Fibroblast of skin of left quadriceps (primary cell): ENCODE measurements at places on chromosomes 1 and 21.

DNA sequence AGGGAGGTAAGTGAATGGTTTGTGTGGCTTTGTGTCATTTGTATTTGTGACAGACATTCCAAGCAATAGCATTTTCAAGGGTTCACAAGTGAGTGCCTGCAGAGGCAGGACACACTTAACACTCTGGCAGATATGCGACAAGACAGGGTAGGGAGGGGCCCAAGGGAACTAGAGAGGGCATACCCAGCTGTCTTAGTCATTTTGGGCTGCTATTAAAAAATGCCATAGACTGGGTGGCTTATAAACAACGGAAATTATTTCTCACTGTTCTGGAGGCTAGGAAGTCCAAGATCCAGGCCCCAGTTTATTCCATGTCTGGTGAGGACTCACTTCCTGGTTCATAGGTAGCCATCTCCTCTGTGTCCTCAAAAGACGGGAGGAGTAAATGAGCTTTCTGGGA, 137.4 kb downstream of the FGGY start:
- DNase-seq, result no peak

DNA sequence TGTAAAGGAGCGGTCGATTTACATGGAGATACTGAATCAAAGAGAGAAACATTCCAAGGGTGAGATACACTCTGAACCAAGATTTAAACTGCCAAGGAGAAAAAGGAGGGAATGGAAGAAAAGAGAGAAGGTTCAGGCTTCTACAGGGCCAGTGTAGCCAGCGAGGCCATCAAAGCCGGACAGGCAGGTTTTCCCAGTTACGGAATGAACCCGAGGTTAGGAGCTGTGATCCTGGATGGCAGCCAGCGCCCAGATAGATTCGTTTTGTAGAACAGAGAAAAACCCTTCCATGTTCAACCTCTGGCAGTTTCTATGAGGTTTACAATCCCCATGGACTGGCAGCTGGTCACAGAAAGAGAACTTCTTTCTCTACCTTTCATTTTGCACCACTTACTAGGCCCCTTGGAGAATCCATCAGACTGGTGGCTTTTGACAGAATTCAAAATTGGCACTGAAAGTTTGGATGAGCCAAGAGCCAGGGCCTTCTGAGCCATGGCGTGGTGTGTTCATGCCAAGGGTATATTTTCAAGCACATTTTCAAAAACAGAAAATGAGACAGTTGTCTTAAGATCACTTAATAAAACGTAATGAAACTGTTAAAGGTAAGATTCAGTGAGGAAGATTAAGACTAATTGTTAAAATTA, 171.5 kb downstream of the RUNX1 start:
- DNase-seq, result no peak

GRCh38 chr1:204599596-204599995, 83.4 kb downstream of the MDM4 start:
- no peak for DNase-seq

DNA sequence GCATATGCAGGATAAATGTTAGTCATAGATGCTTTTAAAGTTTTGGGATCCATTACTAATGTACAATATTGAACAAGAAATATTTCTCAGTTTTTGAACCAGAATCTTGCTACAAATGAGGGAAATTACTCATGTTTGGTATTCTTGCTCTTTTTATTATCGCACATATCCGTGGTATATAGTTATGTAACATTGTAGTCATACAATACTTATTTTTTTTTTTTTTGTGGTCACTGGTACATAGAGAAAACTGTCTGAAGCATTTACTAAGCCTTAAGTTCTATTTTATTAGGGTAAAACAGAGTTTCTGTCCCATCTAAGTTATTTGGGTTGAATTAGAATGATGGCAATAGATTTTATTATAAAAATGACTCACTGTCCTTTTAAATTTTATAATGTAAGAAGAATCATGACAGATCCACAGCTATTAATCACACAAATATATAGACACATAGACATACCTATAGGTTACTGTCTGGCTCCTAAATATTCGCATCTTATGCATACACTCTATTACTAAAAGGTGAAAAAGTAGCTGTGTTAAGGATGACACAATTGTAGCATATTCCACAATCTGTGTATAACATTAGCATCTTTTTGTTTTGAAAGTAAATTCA, 18.0 kb upstream of the PRKAA2 start:
- no peak for DNase-seq

GRCh38 chr1:156281281-156281680, 1.3 kb downstream of the SMG5 start:
- DNase-seq, result no peak

DNA sequence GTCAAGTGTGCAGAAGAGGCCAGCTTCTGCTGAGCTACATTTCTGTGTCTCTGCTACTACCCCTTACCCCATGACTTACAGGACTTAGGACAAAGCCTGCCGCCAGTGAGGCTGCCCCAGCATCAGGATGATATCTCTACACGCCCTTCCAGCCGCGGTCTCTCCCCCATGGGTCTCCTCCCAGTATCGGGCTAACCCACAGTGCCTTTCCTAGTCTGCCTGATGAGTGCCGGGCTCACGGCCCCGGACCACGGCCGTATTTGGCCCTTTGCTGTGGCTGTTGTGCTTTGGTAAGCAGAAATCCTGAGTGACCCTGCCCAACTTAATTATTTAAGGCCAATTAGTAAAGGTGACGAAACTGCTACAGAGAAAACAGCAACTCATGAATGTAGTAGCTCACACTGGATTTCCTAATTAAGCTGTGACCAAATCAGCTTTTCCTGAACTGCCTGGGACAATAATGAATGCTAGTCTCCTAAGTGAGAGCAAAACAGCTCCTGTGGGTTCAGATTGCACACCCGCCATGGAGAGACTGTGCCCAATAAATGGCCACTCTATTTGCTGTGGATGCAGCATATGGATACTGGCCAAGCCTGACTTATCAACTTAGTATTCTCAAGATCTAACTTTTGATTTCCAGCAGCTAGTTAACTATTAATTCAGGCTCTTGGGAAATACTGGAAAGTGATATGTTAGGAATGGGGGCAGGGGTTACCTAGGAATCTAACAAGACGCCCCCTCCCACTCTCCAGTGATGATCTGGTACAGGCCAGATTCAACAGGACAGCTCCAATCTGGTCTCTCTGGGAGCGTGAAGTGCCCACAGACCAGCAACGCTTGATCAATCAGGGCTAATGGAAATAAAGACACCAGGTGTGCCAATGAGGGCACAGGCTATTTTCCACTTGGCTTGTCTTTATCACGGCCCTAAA, 123.3 kb upstream of the IFFO2 start:
- DNase-seq, result no peak

- no peak for DNase-seq
Observed at GRCh38 chr1:17347769-17348592, 24.0 kb upstream of the PADI6 start.

- DNase-seq, result no peak
Observed at GRCh38 chr1:245181158-245181517, 26.4 kb downstream of the KIF26B start.

DNA sequence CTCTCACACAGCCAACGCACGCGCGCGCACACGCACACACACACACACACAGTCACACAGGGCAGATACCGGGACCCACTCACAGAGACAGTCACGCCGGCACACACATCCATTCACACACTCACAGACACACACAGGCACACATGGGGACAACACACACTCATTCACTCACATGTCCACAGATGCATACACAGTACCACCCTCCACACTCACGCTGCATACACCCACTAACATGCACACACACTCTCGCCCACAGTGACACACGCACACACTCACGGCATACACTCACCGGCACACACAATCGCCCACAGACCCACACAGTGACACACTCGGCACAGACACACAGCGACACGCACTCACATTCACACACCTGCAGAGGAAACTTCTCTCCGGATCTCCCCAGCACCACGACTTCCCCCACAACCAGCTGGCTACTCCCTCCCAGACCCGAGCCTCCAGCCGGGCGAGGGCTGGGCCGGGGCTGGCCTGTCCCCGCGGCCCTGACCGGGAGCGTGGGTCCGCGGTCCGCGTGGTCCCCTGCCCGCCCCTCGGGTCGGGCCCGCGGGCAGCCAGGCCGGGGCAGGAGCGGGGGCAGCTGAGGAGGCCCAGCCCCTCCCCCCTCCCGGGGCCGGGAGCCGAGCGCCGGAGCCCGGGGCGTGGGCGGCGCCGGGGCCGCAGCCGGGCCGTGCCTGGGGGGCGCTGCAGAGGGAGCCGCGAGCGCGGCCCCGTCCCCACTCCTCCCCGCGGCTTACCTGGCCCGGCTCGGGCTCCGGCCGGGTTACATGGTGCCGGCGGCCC, 552 bp downstream of the DLGAP3 start:
- DNase-seq, result no peak
